ENCODE measurements at places on chromosomes 2 and 18.

DNA sequence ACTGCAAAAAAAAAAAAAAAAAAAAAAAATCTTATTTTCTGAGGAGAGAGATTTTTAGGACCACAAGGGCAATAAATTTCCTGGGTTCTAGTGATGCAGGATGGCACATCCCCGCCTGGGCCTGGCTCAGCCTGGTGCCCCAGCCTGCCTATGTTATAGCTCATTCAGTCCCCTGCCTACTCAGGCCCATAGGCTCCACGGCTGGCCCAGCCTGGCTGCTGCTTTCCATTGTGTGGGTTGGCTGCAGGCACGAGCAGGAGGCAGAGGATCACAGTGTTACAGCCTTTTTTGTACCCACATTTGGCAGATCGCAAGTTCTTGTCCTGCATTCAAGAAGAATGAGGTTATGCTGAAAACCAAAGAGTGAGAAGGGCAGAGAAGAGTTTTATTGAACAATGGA, 2.8 kb upstream of the SULT6B1 start:
- DNase-seq, result no peak

- DNase-seq, result no peak
Observed at GRCh38 chr2:177633111-177633510, 240.5 kb downstream of the AGPS start.

DNA sequence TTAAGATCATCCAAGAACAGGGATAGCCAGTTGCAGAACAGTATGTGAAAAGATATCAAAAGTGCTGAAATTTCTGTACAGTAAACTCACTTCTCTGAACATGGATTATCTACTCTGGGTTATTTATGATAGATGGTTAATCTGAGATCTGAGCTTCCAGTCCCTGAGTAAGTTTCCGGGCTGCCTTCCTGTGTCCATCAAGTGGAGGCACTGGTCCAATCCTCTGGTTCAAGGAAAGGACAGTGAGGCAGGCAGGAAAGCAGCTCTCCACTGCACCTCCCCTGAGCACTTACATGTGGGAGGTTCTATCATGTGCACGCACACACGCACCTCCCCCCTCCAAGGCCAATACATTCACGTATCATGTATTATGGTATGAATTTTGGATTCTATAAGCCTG, 32.5 kb downstream of the GPR45 start:
- DNase-seq, result no peak

DNA sequence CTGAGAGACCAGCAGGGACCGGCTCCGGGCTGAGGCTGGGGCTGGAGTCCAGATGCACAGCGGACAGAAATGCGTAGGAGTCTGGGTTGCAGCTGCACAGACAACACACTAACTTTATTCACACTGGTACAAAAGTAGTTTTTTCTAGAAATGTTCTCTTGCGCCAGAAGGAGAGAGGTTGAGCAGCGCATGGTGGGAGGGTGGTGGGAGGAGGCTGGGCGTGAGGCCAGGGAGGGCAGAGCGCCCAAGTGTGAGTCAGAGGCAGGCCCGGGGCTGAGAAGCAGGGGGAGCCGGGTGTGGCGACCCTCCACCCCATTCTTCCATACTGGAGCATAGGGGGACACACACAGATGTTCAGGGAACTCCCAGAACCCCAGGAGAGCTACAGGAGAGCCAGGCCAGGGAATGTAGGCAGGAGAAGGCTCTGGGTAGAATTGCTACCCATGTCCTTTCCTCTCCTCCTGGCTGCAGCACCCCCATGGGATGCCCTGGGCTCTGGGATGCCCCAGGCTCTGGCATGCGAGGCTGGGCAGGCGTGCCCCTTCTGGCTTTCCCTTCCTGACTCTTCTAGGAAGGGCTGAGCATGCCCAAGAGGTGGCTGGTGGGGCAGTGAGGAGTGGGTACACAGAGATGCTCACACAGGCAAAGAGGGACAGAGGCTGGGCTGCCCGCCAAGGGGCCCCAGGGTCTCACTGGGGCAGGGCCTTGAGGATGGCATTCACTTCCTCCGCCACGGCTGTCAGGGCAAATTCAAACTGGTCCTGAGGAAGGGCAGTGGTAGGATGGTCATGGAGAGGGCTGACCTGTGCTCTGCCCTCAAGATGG, 10.6 kb downstream of the DNAJB2 start:
- no peak for DNase-seq
